Activated CD4-positive, alpha-beta T cell treated with anti-CD3 and anti-CD28 coated beads for 36 hours (primary cell): ENCODE measurements at places on chromosomes 13 and 19.

GRCh38 chr13:20006206-20006605 lies 47.7 kb downstream of the ZMYM2 start:
- H3K27me3 ChIP-seq = no peaks in the 10 kb centered on the region
- no peak for DNase-seq
- H3K36me3 ChIP-seq = peaks cover 50% of the 10 kb centered on the region
- peaks cover 8% of the 10 kb centered on the region for H3K4me1 ChIP-seq
- H3K4me3 ChIP-seq = no peak overlapping the region

- DNase-seq = peak; percentile 57
- H3K36me3 ChIP-seq = no peaks in the 10 kb centered on the region
- H3K27me3 ChIP-seq = peaks cover 5% of the 10 kb centered on the region
- no peak overlapping the region for H3K27ac ChIP-seq
- H3K4me1 ChIP-seq = no peaks in the 10 kb centered on the region
These were observed 62.4 kb downstream of the SERTM1 start for GRCh38 chr13:36736119-36736726.

GRCh38 chr13:98761126-98761985 lies 8.9 kb upstream of the SLC15A1 start:
- peaks cover 13% of the 10 kb centered on the region for H3K27me3 ChIP-seq
- no peak overlapping the region for H3K4me3 ChIP-seq

- peaks cover 52% of the 10 kb centered on the region for H3K4me1 ChIP-seq
- H3K36me3 ChIP-seq = no peaks in the 10 kb centered on the region
- DNase-seq = no peak
- H3K4me3 ChIP-seq = peak overlapping the region; percentile 52
- peaks cover 48% of the 10 kb centered on the region for H3K27me3 ChIP-seq
These were observed 17.0 kb upstream of the KCNN1 start for GRCh38 chr19:17949956-17950309.

DNA sequence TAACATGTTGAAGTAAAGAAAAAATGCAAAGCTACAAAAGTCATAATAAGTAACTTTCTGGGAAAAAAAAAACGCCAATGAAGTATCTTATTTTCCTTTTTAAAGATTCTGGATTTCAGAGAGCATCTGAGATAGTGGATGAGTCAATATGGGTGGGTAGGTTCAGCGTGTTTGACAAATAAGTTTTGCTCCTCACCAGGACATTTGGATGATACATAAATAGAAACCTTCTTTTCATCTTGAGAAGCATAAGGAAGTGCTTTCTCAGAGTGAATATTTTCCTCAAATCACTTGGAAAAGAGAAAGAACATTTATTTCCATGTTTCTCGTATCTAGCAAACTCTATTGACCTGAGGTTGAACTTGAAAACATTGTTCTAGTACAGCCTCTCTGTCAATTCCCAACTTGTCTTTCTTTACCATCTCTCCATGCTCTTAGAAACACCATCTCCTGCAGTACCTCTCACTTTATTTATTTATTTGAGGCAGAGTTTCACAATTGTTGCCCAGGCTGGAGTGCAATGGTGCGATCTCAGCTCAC lies 463.2 kb downstream of the KLF5 start:
- H3K4me1 ChIP-seq = peaks cover 17% of the 10 kb centered on the region
- H3K4me3 ChIP-seq = no peak overlapping the region
- H3K27me3 ChIP-seq = no peaks in the 10 kb centered on the region
- H3K36me3 ChIP-seq = no peaks in the 10 kb centered on the region
- DNase-seq = no peak
- no peak overlapping the region for H3K27ac ChIP-seq

DNA sequence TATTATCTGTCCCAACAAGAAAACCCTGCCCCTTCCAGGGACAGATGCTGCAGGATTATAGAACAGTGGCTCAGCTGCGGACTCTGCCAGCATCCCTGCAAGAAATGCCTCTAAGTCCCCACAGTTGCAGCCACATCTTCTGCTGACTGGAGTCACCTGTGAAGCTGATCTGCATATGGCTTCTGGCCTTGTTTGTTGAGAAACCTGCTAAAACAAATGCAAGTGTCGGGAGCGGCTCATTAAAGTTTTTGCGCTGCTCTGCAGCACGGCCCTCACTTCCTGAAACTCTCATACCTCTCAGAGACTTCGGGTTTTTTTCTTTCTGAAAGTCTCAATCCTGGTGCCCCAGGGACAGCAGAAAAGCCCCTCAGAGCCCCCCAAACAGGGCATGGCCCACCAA lies 725.0 kb downstream of the UQCRFS1 start:
- no peak for DNase-seq
- no peaks in the 10 kb centered on the region for H3K36me3 ChIP-seq
- no peak overlapping the region for H3K27ac ChIP-seq
- no peaks in the 10 kb centered on the region for H3K27me3 ChIP-seq
- H3K4me1 ChIP-seq = peaks cover 4% of the 10 kb centered on the region

- no peak overlapping the region for H3K4me3 ChIP-seq
- H3K27ac ChIP-seq = no peak overlapping the region
- no peaks in the 10 kb centered on the region for H3K27me3 ChIP-seq
- no peaks in the 10 kb centered on the region for H3K4me1 ChIP-seq
These were observed 2526.7 kb upstream of the PCDH20 start for GRCh38 chr13:63942372-63942771.

DNA sequence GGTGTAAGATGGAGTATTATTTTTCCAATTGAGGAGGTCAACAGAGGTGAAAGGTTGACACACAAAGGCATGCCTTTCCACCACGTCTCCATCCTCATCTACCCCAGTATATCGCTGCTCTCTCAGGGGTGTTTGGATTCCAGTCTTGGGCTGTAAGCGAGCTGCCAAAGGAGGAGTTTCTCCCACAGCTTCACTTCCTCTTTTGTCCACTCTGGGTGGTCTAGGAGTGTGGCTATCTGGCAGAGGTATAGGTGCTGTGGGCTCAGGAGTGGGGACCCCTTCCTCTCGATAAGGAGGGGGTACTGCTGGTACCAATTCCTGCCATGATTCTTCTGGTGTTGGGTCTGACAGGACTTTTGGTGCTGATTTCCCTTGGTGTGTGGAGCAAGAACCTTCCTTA lies 39.4 kb downstream of the ZNF846 start:
- no peak overlapping the region for H3K4me3 ChIP-seq
- H3K36me3 ChIP-seq = no peaks in the 10 kb centered on the region
- H3K27me3 ChIP-seq = peaks cover 2% of the 10 kb centered on the region
- H3K27ac ChIP-seq = no peak overlapping the region
- H3K4me1 ChIP-seq = no peaks in the 10 kb centered on the region

GRCh38 chr13:114015111-114015968 lies 41.5 kb upstream of the C13orf46 start:
- H3K27me3 ChIP-seq = no peaks in the 10 kb centered on the region
- DNase-seq = no peak

- DNase-seq = no peak
- H3K4me1 ChIP-seq = no peaks in the 10 kb centered on the region
- no peaks in the 10 kb centered on the region for H3K36me3 ChIP-seq
- H3K27me3 ChIP-seq = peaks cover 11% of the 10 kb centered on the region
- H3K27ac ChIP-seq = no peak overlapping the region
- no peak overlapping the region for H3K4me3 ChIP-seq
These were observed 133.4 kb downstream of the NDFIP2 start for GRCh38 chr13:79614250-79614918.
